ENCODE measurements at places on chromosomes 7 and 10. TPM values are rescaled to one million over a fixed set of nuclear protein-coding genes. Genes with fewer than 3 reads are reported as not detected.

DYNC1I1 gene
- total RNA-seq = 3.2 TPM

EPHA1 gene
- 109 TPM for total RNA-seq

GRCh38 chr7:41652267-41652666 is 50.6 kb downstream of the INHBA start:
- DNase-seq = no peak

ENKUR gene
- total RNA-seq = 0.26 TPM

DNA sequence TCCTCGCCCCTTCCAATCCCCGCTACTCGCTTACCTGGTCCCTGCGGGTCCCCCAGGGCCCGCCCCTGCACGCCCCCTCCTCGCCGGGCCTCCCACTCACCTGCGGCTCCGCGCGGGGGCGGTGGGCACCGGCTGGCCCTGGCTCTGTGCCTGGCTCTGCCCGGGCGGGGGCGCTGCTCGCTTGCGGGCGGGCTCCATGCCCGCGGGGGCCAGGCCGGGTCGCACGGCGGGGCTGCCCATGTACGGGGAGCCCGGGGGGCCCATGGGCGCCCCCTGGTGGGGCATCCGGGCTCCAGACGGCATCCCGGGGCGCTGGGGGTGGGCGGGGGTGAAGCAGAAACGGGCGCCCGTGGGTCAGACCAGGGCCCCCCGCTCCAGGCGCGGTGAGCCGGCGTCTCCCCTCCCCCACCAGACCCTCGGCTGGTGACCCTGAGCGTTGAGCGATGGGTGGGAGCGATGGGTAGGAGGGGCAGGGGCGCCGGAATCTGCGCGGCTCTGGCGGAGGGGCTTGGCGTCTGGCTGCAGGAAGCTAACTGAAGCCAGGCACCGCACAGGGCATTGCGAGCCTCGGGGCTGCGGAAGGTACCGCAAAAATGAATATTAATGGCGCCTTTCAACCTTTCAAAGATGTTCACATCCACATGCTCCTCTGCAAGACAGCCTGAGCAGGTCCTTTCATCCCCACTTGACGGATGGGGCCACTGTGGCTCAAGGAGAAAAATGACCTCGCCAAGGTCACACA is 3.0 kb downstream of the SMARCD3 start:
- peak; percentile 64 for DNase-seq

- no peak for DNase-seq
Measured at GRCh38 chr7:95632609-95633008, 36.3 kb upstream of the PDK4 start.

DNA sequence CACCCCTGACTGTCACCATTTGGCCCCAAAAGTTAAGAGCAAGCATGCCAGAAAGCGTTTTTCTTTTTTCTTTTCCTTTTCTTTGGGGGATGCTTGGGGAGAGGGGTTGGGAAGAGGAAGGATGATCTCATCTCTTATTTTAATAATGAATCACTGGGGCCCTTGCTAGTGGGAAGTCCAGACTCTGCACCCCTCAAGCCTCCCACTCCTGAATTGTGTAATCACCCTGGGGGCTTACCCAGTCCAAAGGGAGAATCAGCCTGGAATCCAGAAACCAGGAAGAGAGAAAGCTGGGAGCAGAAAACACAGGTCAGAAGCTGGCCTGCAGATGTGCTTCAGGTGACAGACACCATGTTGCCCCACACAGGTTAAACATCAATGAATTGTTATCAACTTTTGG is 14.7 kb upstream of the HABP2 start:
- DNase-seq = no peak
